ENCODE measurements at places on chromosomes 12 and 14. TPM values are rescaled to one million over a fixed set of nuclear protein-coding genes. Genes with fewer than 3 reads are reported as not detected.

DNA sequence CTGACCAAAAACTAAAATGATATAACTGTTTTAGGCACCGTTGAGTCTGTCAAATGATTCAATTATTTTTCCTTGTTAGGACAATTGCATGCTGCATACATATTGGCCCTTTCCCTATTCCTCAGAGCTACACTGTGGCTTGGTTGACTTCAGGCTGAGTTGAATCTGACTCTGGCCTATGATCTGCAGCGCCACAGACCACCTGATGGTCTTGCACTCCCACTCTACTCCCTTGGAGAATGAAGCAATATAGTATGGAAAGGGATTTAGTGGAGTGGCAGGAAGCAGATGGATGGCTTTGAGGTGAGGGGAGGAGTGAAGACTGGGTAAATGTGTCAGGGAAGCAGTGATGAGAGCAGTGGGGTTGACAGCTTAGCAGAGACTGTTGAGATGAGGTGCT, 579.0 kb upstream of the STXBP6 start:
- DNase-seq, result no peak

- no peak for DNase-seq
Measured at GRCh38 chr14:93727039-93727740, 61.1 kb downstream of the PRIMA1 start.

The IL22 gene
- not detected for total RNA-seq

The RASSF3 gene
- total RNA-seq, result 28.4 TPM
